ENCODE measurements at places on chromosomes 6 and 20. TPM values are rescaled to one million over a fixed set of nuclear protein-coding genes. Genes with fewer than 3 reads are reported as not detected.
A peak's percentile ranks its signal among the peaks of the same experiment; 100 is the strongest.

GRCh38 chr20:53897884-53898555 lies 172.4 kb downstream of the BCAS1 start:
- H3K36me3 ChIP-seq: no peaks in the 10 kb centered on the region
- H3K27me3 ChIP-seq: no peaks in the 10 kb centered on the region
- H3K4me3 ChIP-seq: no peak overlapping the region
- peaks cover 15% of the 10 kb centered on the region for H3K4me1 ChIP-seq
- no peak for DNase-seq
- H3K27ac ChIP-seq: no peak overlapping the region

GRCh38 chr6:136037876-136038460 lies 186.5 kb downstream of the PDE7B start:
- no peaks in the 10 kb centered on the region for H3K4me1 ChIP-seq
- DNase-seq: no peak
- peak overlapping the region; percentile 6 for H3K4me3 ChIP-seq
- H3K27me3 ChIP-seq: no peaks in the 10 kb centered on the region

- DNase-seq: no peak
- H3K36me3 ChIP-seq: no peaks in the 10 kb centered on the region
- no peak overlapping the region for H3K4me3 ChIP-seq
- no peaks in the 10 kb centered on the region for H3K4me1 ChIP-seq
- no peak overlapping the region for H3K27ac ChIP-seq
Observed at GRCh38 chr20:52269321-52269720, 77.7 kb upstream of the ZFP64 start.

Gene GGT7
- total RNA-seq: 13.9 TPM

DNA sequence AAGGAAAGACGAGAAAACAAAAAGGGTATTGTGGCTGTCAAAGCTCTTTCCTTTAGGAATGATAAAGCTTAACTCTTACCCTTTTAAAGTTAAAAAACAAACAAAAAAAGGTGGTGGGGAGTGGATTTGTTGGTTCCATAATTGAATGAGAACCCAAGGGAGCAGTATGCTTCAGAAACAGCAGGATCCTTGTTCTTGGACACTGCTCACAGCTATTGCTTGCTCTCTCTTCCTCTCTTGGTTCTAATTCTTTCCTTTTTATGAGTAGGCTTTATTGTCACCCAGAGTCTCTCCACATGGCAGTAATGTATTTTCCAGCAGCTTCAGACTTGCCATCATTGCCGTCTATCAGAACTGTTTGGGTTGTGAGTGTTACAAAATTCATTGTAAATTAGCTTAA lies 18.7 kb upstream of the ATRN start:
- no peak for DNase-seq
- H3K27me3 ChIP-seq: peaks cover 93% of the 10 kb centered on the region
- H3K27ac ChIP-seq: no peak overlapping the region
- no peaks in the 10 kb centered on the region for H3K4me1 ChIP-seq
- H3K36me3 ChIP-seq: no peaks in the 10 kb centered on the region
- H3K4me3 ChIP-seq: no peak overlapping the region

DNA sequence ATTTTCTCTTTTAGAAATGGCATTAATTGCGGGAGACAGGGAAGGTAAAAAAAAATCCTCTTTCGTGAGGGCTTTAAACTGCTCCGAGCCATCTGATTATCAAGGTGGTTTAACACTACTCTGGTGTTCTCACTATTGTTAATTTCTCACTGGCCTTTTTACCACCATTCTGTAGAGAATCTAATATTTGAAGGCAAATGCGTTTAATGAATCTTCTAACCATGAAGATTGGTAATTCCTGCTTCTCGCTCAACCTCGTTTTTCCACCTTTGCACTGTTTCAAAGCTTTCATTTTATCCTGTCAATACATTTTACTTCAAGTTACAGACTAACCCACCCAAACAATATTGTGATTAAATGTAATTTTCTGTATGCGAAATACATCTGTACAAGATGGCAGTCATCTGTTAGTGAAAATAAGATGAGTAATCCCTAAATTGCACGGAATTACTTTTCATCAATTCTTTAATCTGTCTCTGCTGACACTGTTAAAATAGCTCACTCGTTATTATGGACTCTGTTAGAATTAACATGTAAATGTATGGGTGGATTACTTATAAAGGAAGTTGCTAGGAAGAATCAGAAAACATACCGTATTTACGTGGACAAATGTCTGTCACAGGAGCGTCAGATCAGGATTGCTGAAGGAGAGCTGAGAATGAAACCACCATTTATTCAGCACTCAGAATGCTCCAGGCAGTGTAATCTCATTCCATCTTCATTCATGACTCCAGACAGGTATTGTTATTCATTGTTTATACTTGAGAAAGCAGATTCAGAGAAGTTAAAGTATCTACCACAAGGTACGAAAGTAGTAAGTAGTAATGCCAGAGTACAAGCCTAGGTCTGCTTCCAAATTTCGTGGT lies 1.1 kb upstream of the LCA5 start:
- H3K36me3 ChIP-seq: no peaks in the 10 kb centered on the region
- H3K4me3 ChIP-seq: peak overlapping the region; percentile 69
- DNase-seq: no peak

DNA sequence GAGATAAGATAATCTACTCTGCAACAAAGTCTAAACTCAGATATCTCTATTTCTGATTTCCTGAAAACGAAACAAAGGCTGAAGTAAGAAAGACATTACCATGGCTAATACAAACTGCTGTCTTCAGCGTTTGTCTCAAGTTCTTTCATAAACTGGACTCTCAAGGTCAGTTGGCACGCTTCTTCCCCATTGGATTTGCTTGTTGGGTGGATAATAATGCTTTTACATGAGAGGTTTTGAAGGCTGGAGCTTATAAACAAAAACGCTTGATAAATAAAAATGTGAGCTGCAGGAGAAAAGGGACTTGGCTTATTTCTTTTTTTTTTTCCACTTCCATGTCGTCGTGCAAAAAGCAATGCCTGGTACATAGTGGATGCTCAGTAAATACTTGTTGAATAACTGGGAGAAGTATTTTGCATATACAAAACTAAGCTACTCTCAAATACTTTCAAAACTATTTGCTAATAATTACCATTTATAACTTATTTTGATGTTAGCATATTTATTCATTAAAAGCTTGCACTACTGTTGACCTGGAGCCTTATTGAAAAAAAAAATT lies 65.7 kb upstream of the EEF1A1 start:
- peaks cover 7% of the 10 kb centered on the region for H3K4me1 ChIP-seq
- no peaks in the 10 kb centered on the region for H3K27me3 ChIP-seq
- H3K27ac ChIP-seq: peak overlapping the region; percentile 90

GRCh38 chr6:4189249-4189648 lies 53.9 kb upstream of the ECI2 start:
- H3K4me1 ChIP-seq: no peaks in the 10 kb centered on the region
- no peaks in the 10 kb centered on the region for H3K27me3 ChIP-seq
- no peak overlapping the region for H3K27ac ChIP-seq
- no peak for DNase-seq
- H3K4me3 ChIP-seq: no peak overlapping the region

DNA sequence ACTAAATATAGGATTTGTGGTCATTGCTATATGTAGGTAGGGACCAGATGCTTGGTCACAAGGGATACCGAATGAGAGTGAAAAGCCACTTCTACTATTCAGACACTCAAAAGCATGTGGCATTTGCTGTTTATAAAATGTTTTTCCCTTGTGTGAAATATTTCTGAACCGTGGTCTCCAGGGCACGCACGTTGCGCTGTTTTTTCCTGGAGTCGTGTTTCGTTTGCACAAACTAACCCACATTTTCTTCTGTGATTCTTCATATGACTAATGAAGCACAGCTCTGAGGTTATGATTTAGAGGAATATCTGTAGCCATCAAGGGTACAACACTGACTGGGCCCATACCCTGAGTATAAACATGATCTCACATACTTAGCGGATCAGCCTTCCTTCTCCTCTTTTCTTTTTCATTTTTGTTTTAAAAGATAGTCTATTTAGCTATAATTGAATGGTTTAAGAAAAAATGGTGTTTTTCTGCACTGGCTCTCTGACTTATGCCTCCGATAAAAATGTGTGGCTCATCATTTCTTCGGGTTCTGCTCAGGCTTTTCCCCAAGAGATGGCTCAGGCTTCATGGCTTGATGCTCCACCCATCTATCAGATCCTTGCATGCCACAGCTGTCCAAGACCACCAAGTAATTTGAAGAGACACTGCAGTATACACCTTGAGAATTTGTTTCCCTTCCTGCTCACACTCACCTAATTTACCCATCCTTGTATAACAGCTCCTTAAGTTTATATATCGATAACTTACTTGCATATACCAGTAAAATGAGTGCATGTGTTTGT lies 59.9 kb upstream of the HBS1L start:
- no peak overlapping the region for H3K27ac ChIP-seq
- no peaks in the 10 kb centered on the region for H3K27me3 ChIP-seq
- no peaks in the 10 kb centered on the region for H3K4me1 ChIP-seq
- no peak overlapping the region for H3K4me3 ChIP-seq
- H3K36me3 ChIP-seq: no peaks in the 10 kb centered on the region
- no peak for DNase-seq

Gene SLC12A5
- not detected for total RNA-seq

Gene C20orf144
- not detected for total RNA-seq

Gene NAPB
- 10.1 TPM for total RNA-seq

DNA sequence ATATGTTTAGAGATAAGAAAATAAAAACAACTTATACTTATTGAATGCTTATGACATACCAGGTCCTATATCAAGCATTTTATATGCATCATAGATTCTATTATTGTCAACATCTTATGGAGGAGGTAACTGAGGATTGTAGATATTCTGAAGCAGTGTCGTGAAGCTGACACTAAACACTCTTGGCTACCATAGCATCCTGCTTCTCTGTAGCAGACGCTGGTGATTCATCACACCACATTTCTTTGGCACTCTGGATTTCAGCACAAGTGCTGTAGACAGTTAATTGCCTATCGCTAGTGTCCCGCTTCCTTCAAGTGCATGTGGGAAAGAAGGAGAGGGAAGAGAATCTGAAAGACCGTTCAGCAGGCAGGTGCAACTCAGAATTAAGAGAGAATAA lies 317.1 kb downstream of the PLCB1 start:
- H3K4me3 ChIP-seq: no peak overlapping the region
- DNase-seq: no peak
- no peak overlapping the region for H3K27ac ChIP-seq
- no peaks in the 10 kb centered on the region for H3K36me3 ChIP-seq

Gene ATXN1
- 48.7 TPM for total RNA-seq

DNA sequence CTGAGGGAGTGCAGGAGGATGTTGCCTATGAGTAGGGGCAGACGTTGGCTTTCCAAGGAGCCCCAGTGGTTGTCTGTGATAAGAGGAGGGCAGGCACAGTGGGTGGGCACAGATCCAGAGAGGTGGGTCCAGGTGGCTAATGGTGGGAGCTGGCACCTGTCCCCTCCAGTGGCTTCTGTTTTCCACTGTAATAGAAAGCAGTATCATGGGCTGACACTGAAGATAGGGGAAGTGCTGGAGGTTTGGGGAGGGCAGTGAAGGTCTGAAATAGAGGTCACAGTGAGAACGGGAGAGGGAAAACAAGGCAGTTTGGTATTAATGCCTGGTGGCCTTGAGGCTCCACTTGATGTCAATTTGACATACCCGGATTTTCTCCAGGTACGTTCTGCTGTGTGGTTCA lies 10.5 kb upstream of the TXNDC5 start:
- H3K27ac ChIP-seq: no peak overlapping the region
- DNase-seq: no peak
- no peaks in the 10 kb centered on the region for H3K27me3 ChIP-seq
- H3K4me1 ChIP-seq: no peaks in the 10 kb centered on the region
- no peak overlapping the region for H3K4me3 ChIP-seq

- H3K4me1 ChIP-seq: no peaks in the 10 kb centered on the region
- H3K27ac ChIP-seq: no peak overlapping the region
- H3K36me3 ChIP-seq: no peaks in the 10 kb centered on the region
- H3K27me3 ChIP-seq: peaks cover 3% of the 10 kb centered on the region
- H3K4me3 ChIP-seq: no peak overlapping the region
Observed at GRCh38 chr6:41408982-41409381, 73.6 kb downstream of the NCR2 start.

DNA sequence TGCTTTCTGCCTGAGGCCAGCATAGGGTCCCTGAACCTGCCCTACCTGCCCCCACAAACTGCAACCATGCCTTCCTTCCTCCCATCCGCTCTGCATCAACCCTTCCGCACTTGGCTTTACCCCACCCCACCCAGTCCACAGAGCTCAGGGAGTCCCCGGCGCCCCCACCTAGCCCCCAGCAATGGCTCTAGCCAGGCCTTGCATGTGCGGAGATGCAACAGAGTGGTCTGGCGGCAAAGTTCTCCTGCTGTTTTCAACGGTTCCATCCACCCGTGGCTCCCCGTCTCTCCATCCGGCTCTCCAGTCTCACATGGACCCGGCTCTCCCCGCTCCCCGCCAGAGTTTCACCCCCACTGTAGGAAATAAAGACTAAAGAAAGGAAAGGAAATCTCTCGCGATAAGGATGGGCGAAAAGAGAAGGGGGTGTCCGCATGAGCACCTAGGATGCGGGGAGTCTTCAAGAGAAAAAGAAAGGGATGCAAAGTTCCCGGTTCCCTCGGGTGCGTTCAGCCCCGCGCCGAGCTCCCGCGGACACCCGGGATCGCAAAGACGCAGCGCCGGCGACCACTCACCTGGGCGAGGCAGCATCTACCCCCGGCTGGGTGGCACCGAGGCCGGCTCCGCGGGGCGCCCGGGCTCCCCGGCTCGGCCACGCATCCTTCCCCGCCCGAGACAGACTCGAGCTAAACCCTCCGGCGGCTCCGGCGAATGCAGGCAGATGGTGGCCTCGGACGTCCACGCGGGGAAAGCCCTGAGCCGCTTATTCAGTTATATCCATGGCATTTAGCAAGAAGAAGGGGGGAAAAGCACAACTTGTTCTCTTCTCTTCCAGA lies 579 bp downstream of the LRFN2 start:
- H3K36me3 ChIP-seq: no peaks in the 10 kb centered on the region
- H3K4me1 ChIP-seq: peaks cover 36% of the 10 kb centered on the region
- no peak overlapping the region for H3K27ac ChIP-seq
- DNase-seq: no peak

Gene HSPA12B
- 4.1 TPM for total RNA-seq

DNA sequence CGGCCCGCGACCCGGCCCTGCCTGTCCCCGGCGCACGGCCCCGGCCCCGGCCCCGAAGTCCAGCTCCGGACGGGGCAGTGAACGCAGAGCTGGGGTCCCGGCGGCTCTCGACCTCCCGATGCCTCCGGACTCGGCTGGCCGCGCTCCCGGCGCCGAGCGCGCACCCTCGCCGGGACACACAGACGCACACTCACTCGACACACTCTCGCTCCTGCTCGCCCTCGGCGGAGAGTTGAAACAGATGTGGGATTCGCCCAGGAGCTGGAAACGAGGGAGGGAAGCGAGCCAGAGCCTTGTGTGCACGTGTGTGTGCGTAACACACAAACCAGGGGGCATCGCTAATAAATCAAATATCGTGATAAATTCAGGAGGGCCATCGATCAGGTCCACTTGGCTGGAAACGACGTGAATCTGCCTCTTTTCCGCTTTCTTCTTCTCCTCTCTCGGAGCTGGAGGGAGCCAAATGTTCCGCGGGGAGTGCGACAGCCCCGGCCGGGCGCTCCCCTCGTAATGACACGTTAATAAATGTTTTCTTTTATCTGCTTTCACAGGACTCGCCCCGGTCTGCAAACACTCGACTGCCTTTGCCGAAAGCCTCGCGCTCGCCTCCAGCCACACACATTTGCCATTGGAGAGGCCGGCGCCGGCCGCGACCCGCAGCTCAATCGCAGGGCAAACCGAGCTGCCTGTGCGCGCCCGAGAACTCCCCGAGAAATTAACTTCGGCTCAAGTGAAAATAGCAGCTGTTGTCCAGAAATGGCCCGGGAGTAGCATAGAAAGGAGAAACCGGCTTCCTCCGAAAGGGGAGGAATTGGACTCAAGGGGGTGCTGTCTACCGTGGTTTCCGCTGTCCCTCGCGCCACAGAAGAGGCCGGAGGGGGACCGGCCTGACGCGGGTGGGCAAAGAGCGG lies 828 bp upstream of the SULF2 start:
- no peaks in the 10 kb centered on the region for H3K36me3 ChIP-seq
- peak overlapping the region; percentile 63 for H3K4me3 ChIP-seq
- H3K4me1 ChIP-seq: peaks cover 35% of the 10 kb centered on the region
- no peaks in the 10 kb centered on the region for H3K27me3 ChIP-seq

Measured in transverse colon (tissue), 4 donors.